ENCODE measurements at places on chromosomes 11 and 22. TPM values are rescaled to one million over a fixed set of nuclear protein-coding genes. Genes with fewer than 3 reads are reported as not detected.

DNA sequence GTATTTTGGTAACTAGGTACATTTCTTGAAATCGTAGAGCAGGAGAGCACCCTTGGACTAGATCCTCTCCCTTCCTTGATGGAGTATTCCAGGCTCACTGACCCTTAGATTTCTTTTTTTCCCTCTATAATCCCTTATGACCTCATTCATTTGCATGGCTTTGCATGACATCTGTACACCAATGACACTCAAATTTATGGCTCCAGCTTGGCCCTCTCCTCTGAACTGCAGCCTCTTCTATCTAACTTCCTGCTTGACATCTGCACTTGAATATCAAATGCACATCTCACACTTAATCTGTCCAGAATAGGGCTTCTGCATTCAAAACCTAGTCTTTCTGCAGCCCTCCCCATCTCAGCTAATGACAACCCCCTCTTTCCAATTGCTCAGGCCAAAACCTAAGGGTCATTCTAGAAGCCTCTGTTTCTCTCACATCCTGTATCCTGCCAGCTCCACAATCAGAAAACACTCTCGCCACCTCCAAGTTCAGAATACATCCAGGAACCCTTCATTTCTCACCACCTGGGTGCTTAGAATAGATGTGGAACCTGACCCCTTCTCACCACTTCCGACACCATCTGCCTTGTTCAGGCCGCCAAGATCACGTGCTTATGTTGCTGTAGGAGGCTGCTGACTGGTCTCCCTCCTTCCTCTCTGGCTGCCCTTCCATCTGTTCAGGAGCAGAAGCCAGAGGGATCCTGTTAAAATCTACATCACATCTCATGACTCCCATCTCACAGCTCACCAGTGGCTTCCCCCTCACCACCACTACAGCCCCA lies 138.9 kb upstream of the MTNR1B start:
- no peak for DNase-seq

DNA sequence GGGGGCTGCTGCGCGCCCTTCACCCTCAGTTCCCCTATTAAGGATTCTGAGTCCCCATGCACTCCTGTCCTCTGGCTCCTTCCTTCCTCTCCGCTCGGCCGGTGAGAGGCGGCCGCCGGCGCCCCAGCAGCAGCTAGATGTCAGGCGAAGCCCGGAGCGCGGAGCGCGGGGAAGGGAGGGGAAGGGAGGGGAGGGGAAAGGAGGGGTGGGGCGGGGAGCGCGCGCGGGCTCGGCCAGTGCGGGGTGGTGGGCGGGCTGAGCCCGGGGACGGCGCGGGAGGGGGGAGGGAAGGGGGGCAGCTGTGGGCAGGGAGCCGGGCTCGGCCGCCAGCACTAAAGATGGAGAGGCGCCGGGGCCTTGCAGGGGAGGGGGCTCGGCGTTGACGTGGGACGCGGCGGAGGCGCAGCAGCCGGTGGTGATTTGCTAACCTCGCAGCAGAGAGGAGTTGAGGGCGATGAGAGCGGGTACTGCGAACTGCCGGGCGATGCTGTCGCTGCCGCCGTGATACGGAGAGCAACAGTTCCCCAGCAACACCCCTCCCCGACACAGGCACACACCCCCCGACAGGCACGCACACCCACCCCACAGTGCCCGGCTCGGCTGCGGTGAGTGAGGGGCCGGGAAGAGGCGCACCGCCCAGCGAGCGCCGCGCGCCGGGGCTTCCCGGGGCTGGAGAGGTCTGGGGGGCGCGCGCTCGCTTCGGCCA lies at the start of gene ZBTB16:
TSS of gene ZBTB16 (plus strand) at position 434 of the 706 bp plus-strand sequence. CDS start 3,590 bp downstream, outside the sequence.
- peak; percentile 79 for DNase-seq

GRCh38 chr11:102459393-102459792 lies 6.8 kb upstream of the TMEM123 start:
- DNase-seq: no peak

DNA sequence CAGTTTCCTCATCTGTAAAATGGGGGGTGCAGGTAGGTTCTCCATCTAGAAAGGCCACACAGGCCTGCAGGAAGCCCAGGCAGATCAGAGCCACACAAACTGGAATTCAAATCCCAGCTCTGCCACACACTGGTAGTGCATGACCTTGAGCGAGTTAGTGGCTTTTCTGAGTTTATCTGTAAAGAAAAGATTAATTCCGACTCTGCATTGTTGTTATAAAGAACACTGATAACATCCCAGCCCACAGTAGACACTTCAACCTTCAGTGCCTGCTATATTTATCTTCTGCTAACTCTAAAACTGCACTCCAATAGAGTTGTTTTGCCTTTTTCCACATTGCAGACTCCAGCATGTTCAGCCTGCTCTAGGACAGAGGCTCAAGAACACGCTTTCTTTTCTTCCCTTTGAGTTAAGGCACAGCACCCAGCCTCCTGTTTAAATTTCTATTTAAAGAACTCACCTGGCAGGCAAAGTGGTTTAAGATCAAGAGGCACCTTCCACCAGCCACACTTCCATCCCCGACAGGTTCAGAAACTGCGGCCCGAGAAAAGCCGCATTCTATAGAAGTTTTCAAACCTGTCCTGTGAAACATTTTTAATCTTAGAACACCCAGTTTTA lies 133.9 kb downstream of the PLEKHA7 start:
- DNase-seq: no peak

DNA sequence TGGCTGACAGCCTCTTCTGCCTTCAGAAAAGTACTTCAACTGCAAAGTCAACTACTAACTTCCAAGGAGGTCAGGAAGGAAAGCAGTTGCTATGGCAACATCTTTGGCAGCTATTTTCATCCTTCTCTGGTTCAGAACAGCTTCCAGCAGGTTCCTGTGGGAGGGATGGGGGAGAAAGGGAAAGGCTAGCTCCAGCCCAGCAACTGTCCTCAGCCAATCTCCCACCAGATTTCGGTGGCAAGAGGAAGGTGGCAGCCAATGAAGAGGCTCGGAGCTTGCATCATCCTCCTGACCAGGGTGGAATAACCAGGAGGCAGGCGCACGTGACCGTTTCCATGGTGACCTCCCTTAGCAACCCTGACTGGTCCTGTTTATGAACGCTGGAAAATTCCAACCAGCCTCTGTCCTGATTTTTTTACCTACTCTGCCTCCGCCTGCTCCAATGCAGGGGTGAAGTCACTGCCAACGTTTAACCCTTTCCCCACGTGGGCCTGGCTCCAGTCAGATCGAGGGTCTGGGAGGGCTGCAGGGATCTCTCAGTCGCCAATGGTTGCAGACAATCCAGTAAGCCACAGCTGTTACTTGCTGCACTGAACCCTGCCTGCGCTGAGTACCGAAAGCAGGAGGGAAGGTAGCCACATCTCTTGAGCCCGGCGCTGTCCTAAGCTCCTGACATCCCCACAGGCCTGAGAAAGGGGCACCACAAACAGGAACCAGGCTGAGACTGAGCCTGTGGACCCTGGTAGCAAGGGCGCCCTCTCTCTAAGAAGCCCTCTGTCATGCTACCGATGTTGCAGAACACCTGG lies 11.2 kb upstream of the MALAT1 start:
- peak; percentile 99 for DNase-seq

DNA sequence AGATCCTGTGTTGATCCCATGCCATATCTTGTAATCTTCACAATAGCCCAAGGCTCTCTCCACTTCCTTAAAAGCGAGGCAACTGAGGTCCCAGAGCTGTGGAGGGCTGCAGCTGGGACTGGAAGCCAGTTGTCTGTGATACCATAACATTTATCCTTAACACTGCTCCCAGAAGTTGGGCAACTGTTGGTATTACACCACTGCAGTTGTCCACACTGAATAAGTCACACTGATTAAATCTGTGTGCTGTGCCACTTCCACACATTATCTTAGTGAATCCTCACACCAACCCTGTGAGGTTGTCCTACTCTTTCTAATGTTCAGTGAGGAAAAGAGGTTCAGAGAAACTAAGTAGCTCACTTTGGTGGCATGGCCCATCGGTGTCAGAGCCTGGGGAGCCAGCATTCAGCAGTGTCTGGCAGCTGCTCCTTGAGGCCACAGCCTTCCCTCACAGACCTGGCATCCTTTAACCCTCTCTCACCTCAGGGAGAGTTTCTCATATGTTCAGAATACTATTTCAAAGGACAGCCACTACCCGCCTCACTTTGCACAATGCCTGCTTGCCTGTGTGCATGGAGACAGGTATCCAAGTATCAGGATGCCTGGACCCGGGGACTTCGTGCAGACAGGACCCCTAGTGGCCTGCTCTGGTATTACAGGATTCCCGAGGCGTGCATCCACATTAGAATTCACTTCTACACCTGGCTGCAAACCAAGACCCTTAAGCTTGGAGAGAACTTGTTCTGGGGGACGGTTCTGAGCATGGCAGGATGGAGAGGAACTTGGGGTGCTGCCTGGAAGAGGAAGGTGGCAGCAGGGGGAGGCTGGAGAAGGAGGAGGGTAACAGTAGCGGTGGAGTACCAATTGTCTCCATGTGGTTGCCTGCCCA lies 221.9 kb upstream of the TBCEL start:
- peak; percentile 50 for DNase-seq

GRCh38 chr11:58506935-58507334 lies 970 bp downstream of the OR5B21 start:
- no peak for DNase-seq

GRCh38 chr11:9461760-9462134 lies 935 bp downstream of the ZNF143 start:
- DNase-seq: no peak

- DNase-seq: no peak
Observed at GRCh38 chr22:35913925-35914324, 114.7 kb downstream of the RBFOX2 start.

GRCh38 chr11:44327730-44328129 lies 17.8 kb upstream of the ALX4 start:
- no peak for DNase-seq

SELENOM gene
- 698 TPM for total RNA-seq

OVOL1 gene
- total RNA-seq: not detected

OR5P2 gene
- not detected for total RNA-seq

SHANK2 gene
- total RNA-seq: 1.7 TPM

RPLP2 gene
- 636 TPM for total RNA-seq

PLAAT2 gene
- total RNA-seq: not detected

All from tibial nerve (tissue), 4 donors.